ENCODE measurements at places on chromosomes 4 and X. TPM values are rescaled to one million over a fixed set of nuclear protein-coding genes. Genes with fewer than 3 reads are reported as not detected.

DNA sequence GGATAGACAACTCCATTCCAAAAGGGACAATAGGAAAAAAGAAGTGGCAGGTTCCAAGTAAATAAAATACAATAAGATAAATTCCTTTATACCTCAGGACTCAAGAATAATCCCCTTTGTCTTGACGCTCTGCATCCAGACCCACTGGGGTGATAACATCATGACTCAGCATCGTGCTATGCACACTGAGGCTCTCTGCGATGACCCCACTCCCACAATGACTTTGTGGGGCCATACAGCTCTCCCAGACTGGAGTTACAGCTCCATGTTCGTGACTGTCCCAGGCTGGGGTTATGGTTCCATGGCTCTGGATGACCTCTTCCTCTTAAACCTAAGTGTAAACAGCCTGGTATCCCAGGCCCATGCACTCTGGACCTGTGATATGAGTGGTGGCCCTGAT lies 254.5 kb upstream of the ADGRL3 start:
- no peaks in the 10 kb centered on the region for H3K36me3 ChIP-seq
- H3K27me3 ChIP-seq = no peaks in the 10 kb centered on the region
- no peak overlapping the region for H3K27ac ChIP-seq
- peak; percentile 39 for DNase-seq
- H3K4me1 ChIP-seq = peaks cover 10% of the 10 kb centered on the region
- no peak overlapping the region for H3K4me3 ChIP-seq

DNA sequence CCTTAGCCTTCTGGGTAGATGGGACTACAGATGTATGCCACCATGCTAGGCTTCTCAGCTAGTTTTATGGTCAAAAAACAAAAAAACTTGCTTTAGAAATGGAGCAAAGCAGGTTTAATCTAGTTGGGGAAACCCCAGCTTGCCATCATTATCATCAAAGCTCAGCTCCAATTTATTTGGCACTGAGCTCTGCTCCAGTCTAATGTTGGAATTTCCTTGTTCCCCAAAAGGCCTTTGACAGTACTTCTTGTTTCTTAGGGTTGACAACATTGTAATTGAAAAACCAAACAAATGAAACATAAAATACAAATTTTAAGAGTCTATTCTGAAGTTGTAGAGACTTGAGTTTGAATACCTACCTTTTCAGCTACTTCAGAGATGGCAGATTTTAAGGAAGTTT lies 48.0 kb downstream of the MRPL1 start:
- H3K27me3 ChIP-seq = no peaks in the 10 kb centered on the region
- H3K4me3 ChIP-seq = no peak overlapping the region
- no peaks in the 10 kb centered on the region for H3K4me1 ChIP-seq

DNA sequence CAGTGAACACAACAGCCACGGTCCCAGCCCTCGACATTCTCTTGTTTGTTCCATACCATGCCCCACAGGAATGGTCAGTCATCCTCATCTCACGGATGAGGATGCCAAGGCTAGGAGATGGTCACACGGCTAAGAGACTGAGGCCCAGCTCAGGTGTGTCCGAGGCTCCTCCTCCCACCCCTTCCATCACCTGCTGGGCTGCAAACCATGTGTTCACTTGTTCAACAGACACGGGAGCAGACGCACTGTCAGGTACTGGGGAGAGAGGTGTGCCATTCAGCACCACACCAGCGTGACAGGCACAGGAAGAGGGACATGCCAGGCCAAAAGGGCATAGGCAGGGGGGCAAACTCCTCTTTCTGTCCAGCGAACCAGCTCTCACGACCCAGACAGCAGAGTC lies 45.9 kb downstream of the ABLIM2 start:
- no peaks in the 10 kb centered on the region for H3K36me3 ChIP-seq
- no peaks in the 10 kb centered on the region for H3K27me3 ChIP-seq
- no peak for DNase-seq
- no peak overlapping the region for H3K27ac ChIP-seq

GRCh38 chr4:11966782-11967181 lies 538.1 kb upstream of the HS3ST1 start:
- no peak overlapping the region for H3K4me3 ChIP-seq
- DNase-seq = no peak
- H3K27ac ChIP-seq = no peak overlapping the region
- no peaks in the 10 kb centered on the region for H3K27me3 ChIP-seq

- H3K36me3 ChIP-seq = no peaks in the 10 kb centered on the region
- no peak for DNase-seq
- no peaks in the 10 kb centered on the region for H3K4me1 ChIP-seq
- no peak overlapping the region for H3K27ac ChIP-seq
- H3K4me3 ChIP-seq = no peak overlapping the region
- no peaks in the 10 kb centered on the region for H3K27me3 ChIP-seq
Observed at GRCh38 chr4:154433543-154433942, 58.1 kb downstream of the DCHS2 start.

DNA sequence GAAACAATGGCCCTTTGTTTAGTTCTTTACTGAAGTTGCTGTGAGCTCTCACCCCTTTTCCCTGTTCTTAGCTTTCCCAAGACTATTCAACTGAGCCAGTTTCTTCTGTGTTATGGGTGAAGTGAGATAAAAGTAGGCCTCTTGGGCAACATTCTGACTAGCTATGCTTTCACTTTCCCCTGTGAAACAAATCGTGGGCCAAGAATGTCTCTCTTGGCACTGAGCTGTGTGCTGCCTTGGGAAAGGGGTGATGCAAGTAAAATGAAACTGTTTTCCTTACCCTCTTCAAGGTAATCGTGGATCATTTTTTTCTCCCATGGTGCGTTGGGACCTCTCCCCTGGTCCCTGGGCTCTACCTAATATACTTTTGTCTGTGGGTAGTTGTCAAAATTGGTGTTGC lies 653.9 kb upstream of the MAGEB2 start:
- DNase-seq = no peak
- no peaks in the 10 kb centered on the region for H3K27me3 ChIP-seq
- no peaks in the 10 kb centered on the region for H3K36me3 ChIP-seq
- no peak overlapping the region for H3K27ac ChIP-seq
- H3K4me3 ChIP-seq = no peak overlapping the region
- H3K4me1 ChIP-seq = no peaks in the 10 kb centered on the region

DNA sequence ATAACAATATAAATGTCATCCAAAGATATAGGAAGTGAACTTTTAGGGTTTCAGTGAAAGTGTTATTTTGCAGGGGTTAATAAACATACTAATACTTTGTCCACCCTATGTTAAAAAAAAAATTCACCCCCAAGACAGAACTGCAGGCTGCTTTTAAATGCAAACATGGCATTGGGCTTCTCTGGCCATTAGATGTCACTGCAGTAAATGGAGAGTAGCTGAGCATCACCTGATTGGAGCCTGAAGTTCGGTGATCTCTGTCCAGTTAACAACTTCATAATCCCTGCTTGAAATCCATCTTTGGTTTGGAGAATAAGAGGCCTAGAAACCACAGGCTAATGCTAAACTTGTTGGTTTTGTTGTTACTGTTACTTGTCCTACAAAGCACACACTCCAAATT lies 18.7 kb downstream of the SLC25A43 start:
- no peaks in the 10 kb centered on the region for H3K27me3 ChIP-seq
- peaks cover 12% of the 10 kb centered on the region for H3K4me1 ChIP-seq
- DNase-seq = peak; percentile 11
- no peak overlapping the region for H3K27ac ChIP-seq
- H3K36me3 ChIP-seq = no peaks in the 10 kb centered on the region

GRCh38 chrX:109939498-109939897 lies 63.4 kb upstream of the TMEM164 start:
- no peak overlapping the region for H3K27ac ChIP-seq
- H3K27me3 ChIP-seq = no peaks in the 10 kb centered on the region
- H3K36me3 ChIP-seq = no peaks in the 10 kb centered on the region
- H3K4me3 ChIP-seq = no peak overlapping the region
- H3K4me1 ChIP-seq = no peaks in the 10 kb centered on the region

- H3K27me3 ChIP-seq = no peaks in the 10 kb centered on the region
- H3K4me3 ChIP-seq = no peak overlapping the region
- no peak overlapping the region for H3K27ac ChIP-seq
- no peaks in the 10 kb centered on the region for H3K36me3 ChIP-seq
Observed at GRCh38 chrX:24475480-24475879, 10.4 kb downstream of the PDK3 start.

- H3K36me3 ChIP-seq = no peaks in the 10 kb centered on the region
- peak; percentile 72 for DNase-seq
- no peaks in the 10 kb centered on the region for H3K27me3 ChIP-seq
- H3K4me3 ChIP-seq = no peak overlapping the region
Observed at GRCh38 chrX:3094261-3094660, 53.0 kb downstream of the ARSF start.

- H3K4me3 ChIP-seq = no peak overlapping the region
- H3K27ac ChIP-seq = no peak overlapping the region
- DNase-seq = no peak
- no peaks in the 10 kb centered on the region for H3K27me3 ChIP-seq
- H3K4me1 ChIP-seq = no peaks in the 10 kb centered on the region
Observed at GRCh38 chrX:105865709-105866108, 43.4 kb downstream of the NRK start.

DNA sequence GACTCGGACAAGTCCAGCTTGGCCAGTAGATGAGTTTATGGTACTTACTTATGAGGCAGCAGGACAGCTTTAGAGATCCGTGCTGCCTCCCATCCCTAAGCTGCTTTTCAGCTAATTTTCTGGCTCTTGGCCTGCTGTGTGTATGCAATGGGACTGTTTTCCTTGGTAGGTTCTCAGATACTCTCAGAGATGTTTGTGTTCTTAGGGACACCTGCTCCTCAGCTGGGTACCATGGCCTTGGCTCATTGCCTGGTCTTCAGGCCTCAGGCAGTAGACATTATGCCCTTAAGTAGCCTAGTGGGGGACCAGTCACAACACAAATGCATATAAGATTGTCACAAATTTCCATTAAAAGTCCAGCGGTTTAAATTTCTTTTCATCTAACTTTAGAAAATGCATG lies 688.0 kb downstream of the PCDH7 start:
- H3K4me1 ChIP-seq = peaks cover 9% of the 10 kb centered on the region
- H3K4me3 ChIP-seq = no peak overlapping the region
- no peak for DNase-seq
- no peaks in the 10 kb centered on the region for H3K27me3 ChIP-seq
- H3K36me3 ChIP-seq = no peaks in the 10 kb centered on the region
- H3K27ac ChIP-seq = no peak overlapping the region

DNA sequence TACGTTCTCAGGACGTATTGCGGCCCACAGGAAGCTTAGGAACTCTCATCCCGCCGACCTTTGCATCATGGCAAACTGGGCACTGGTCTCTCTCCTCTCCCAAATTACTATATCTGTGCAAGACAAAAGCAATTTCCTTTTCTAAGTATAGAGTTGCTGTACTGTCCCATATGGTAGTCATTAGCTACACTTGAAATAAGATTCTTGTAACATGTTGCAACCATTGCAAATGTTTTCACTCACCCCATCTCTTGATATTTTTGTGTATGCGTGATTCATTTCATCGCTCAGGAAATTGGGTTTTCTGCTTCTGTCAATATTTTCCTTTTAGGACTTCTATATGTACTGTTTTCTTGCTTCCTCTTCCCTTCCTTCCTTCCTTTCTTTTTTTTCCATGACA lies 15.7 kb downstream of the ARMCX6 start:
- no peaks in the 10 kb centered on the region for H3K27me3 ChIP-seq
- no peak overlapping the region for H3K27ac ChIP-seq
- DNase-seq = no peak
- no peak overlapping the region for H3K4me3 ChIP-seq

DNA sequence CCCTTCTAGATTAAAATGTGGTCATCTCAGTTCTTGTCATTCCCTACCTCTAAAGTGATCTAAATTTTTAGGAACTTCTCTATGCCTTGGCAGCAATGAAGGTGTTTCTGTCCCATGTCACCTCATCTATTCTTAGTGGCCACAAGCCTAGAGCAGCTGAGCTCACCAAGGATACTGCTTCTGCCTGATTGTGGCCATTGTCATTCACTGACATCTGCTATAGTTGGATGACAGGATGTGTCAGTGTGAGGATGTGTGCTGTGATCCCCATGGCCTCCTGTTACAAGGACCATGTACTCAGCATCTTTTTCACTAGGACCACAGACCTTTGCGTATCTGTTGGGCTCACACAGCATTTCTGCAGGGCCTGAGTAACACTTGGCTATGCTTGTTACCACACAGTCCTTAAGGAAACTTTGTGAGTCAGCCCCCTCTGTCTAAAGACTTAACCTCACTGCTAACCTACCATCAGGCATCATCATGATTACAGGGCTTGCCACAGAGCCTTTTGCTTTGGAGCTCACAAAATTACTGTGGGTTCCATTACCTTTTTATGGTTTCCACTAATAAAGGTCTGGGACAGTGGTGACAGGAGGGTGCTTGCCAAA lies 421.0 kb downstream of the ADAM29 start:
- no peak for DNase-seq
- H3K27me3 ChIP-seq = no peaks in the 10 kb centered on the region
- H3K36me3 ChIP-seq = no peaks in the 10 kb centered on the region
- no peaks in the 10 kb centered on the region for H3K4me1 ChIP-seq

- H3K27me3 ChIP-seq = no peaks in the 10 kb centered on the region
- no peak overlapping the region for H3K4me3 ChIP-seq
- H3K4me1 ChIP-seq = no peaks in the 10 kb centered on the region
- no peaks in the 10 kb centered on the region for H3K36me3 ChIP-seq
Observed at GRCh38 chr4:6184169-6184568, 16.2 kb downstream of the JAKMIP1 start.

GRCh38 chr4:149605601-149606378 lies 209.9 kb downstream of the IQCM start:
- no peak overlapping the region for H3K27ac ChIP-seq
- no peaks in the 10 kb centered on the region for H3K27me3 ChIP-seq
- no peaks in the 10 kb centered on the region for H3K36me3 ChIP-seq
- no peak for DNase-seq
- no peaks in the 10 kb centered on the region for H3K4me1 ChIP-seq

DNA sequence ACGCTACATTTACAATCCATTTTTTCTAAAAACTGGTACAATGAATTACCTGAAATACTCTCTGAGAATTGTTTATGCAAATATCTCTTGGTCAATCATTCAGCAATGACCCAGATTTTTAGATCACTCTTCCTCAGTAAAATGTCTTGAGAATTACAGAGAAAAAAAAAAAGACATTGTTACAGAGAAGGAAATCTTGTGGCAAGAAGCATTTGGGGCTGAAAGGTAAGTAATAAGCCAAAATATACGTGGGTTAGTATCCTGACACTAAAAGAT lies 19.6 kb upstream of the TET2 start:
- no peak for DNase-seq
- H3K27ac ChIP-seq = no peak overlapping the region
- H3K4me1 ChIP-seq = peaks cover under 1% of the 10 kb centered on the region
- H3K27me3 ChIP-seq = no peaks in the 10 kb centered on the region
- H3K36me3 ChIP-seq = no peaks in the 10 kb centered on the region
- H3K4me3 ChIP-seq = no peak overlapping the region

Gene KDM5C
- total RNA-seq = 90.5 TPM

Gene PNMA5
- total RNA-seq = not detected

Gene AMBN
- 0.27 TPM for total RNA-seq

Gene CTAG1A
- total RNA-seq = not detected

Data from Caco-2 (cell line).